ENCODE measurements at places on chromosomes 7 and 10.
A peak's percentile ranks its signal among the peaks of the same experiment; 100 is the strongest.

- DNase-seq, result no peak
Observed at GRCh38 chr7:77826300-77826699, 27.7 kb downstream of the PHTF2 start.

DNA sequence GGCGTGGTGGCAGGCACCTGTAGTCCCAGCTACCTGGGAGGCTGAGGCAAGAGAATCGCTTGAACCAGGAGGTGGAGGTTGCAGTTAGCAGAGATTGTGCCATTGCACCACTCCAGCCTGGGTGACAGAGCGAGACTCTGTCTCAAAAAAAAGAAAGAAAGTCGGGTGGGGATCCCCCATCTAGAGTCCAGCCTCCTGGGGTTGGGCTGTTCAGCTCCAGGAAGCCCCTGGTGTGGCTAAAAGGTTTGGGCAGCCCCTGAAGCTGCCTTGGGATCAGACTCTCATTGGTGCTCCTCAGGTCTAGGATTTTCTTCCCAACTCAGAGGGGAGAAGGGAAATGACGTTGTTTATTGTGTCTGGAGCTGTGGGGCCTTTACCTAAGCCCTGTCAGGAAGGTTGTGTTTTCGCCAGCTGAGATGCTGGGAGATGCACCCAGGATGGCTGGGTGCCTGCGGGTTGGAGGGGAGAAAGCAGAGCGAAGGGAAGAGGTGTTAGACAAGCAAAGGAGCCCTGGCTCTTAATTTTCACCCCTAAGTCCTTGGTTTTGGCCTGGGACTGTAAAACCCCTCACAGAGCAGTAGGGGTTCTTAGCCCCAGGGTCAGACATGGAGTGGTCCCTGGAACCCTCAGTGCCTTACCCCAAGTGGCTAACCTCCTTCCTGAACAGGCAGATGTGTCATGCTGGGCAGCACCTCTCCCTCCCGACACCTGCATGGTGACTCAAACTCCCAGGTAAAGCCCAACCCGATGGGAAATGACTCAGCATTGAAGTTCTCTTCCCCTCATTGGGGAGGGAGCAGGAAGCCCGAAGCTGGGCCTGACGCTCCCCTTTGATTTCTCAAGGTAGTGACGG lies 21.1 kb downstream of the PLAU start:
- no peak for DNase-seq

GRCh38 chr10:3472287-3473051 lies 299.9 kb upstream of the PITRM1 start:
- no peak for DNase-seq

DNA sequence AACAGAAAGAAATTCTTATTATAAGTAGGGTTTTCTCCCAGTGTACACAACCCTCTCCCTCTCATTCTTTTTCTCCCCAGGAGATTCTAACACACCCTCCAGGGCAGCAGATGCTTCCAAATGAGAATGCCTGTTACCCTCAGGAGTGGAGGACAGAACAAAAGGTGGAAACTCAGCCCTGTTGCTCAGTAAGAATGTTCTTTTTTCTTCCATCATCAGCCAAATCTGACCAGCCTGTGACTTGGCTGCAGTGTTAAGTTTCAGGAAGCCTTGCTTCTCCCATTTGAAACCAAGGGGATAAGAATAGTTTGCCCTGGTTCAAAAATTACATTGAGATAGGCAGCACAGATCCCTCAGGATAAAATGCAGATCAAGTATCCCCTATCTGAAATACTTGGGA lies 77.5 kb upstream of the EEPD1 start:
- no peak for DNase-seq

DNA sequence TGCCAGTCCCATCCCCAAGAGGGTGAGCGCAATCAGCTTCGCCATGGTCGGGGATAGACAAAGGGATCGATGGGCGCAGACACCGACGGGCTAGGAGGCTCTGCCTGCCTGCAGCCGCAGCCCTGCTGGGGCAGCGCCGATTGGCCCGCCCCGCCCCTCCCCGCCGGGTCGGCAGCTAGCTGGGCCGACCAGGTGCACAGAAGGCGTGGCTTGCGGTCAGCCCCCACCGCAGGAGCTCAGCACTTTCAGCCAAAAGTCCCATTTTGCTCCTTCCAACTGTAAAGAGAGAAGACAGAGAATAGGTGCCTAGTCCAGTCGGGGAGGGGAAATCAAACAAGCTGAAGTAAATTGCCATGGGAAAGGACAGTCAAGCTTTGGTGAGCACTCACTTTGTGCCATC lies at the start of gene PON1:
PON1 (minus strand) TSS at position 102 of the 400 bp plus-strand sequence; CDS start at position 45, 57 bp downstream.
- no peak for DNase-seq

GRCh38 chr10:50387007-50387731 lies 135.9 kb upstream of the ASAH2 start:
- no peak for DNase-seq

GRCh38 chr7:70142247-70142932 lies 544.1 kb downstream of the AUTS2 start:
- DNase-seq, result no peak

GRCh38 chr7:53095731-53096501 lies 60.5 kb downstream of the POM121L12 start:
- DNase-seq, result no peak

- no peak for DNase-seq
Observed at GRCh38 chr7:75604408-75604807, 112.3 kb downstream of the SPDYE5 start.

DNA sequence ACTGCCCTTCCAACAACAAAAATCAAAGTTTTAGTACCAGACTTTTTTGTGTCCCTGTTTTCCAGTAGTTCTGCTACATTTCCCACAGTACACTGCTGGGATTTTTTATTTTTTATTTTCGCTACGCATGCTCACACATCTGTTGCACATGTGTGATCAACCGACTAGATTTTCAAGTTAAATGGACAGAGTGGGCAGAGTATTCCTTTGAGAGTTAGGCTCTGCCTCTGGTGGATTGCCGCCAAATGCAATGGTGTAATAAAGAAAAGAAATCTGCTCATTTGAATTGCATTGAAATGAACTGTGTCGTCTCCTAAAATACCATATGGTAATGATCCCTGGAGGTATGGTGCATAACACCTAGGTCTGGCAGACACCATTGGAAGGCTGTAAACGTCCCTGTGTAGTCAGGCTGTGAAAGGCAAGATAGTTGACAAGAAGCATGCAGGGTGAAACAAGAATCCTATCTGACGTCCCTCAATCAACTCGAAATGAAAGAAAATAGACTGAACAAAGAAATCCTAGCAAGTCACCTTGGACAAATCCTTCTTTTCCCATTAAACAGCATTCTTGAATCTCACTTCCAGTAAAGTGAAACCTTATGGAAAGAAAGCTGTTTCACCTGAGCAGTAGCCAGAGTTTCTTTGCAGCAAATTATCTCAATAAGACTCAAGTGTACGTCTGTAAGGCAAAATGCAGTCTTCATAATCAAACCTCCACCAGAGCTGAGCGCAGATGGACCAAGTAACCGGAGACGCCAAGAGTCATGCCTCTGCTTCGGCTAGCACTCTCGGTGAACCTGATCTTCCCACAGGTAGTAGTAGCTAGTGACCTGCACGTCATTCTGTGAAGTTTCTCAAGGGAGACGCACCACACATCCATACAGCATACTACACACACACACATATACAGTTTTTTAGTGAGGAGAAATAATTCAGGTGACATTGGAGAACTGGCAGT lies 357.3 kb downstream of the CRPPA start:
- no peak for DNase-seq

- no peak for DNase-seq
Observed at GRCh38 chr7:42262964-42263363, 26.0 kb upstream of the GLI3 start.

DNA sequence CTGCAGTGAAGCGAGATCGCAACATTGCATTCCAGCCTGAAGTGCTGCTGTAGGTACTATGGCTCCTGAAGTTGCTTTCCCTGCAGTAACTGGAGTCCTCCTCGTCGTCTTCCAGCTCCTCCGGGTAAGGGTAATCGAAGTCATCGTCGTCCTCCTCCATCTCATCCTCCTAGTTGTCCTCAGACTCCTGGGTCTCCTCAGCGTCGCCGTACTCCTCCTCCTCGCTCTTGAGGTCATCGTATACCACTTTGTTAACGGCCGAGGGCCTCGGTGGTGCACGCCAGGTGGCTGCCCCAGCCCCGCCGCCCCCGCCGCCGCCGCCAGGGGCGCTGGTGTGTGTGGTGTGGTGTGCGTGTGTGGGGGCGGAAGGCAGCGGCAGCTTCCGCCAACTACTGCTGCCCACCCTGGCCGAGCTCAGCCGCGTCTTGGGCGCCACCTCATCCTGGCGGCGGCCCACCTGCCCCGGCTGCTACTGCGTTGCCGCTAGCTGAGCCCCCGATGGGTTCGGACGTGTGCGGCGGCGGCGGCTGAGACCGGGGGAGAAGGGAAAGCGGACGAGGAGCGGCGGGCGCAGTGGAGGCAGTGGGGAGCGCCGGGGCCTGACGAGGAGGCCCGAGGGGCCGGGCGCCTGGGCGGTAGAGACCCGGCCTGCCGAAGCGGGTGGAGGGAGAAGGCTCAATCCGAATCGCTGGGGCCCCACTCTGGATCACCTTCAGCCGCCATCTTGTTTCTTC lies 11.8 kb upstream of the ACBD5 start:
- DNase-seq, result peak; percentile 82

- no peak for DNase-seq
Observed at GRCh38 chr7:23167691-23168090, 14.2 kb upstream of the NUP42 start.

DNA sequence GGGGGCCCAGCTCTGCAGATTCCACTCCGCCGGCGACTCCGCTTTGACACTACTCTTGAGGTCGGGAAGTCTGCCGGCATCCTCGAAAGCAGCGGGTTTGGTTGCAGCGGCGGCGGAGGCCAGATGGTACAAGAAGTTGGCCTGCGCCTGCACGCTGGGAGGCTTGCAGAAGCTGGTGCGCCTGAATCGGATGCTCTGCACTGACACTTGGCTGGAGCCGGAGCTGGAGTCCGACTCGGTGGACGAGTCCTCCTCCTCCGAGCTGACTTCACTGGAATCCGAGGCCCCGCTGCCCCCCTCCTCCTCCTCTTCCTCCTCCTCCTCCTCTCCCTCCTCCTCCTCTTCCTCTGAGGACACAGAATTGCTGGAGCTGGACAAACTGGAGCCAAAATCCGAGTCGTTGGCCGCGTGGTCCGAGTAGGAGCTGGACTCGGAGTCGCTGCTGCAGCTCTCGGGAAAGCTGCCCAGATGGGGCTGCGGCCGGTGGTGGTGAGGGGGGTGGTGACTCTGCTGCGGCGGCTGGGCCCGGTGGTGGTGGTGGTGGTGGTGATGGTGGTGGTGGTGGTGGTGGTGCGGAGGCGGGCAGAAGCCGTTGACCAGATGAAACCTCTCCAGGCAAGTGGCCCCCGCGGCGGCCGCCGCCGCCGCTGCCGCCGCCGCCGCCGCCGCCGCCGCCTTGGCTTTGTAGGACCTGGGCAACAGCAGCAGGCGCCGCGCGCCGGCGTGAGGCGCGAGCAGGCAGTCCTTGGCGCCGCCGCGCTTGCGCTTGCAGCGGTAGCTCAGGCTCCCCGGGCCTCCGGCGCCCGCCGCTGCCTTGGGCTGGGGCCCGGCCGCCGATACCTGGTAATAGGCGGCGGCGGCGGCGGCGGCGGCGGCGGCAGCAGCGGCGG lies 9.0 kb downstream of the SKIDA1 start:
- peak; percentile 43 for DNase-seq

DNA sequence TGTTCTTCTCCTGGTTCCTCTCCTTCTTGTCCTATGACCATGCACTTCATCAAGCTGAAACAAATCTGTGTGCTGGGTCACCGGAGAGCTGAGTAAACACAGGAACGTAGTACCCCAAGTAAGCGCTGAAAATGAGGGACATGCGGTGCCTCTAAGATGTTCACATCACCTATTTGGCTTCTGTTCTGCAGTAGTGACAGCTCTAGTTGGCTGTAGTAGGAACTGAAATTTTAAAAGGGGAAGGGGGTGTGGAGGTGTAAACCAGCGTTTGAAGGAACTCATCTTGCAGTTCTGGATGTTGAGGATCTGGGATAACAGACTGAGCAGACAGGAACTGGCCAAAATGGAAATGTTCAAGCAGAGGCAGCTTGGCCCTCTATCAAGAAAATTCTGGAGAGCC lies 85.2 kb downstream of the WNT2 start:
- DNase-seq, result no peak

- no peak for DNase-seq
Observed at GRCh38 chr10:8026349-8027259, 27.9 kb upstream of the GATA3 start.

- no peak for DNase-seq
Observed at GRCh38 chr10:124688386-124688785, 55.8 kb downstream of the FAM53B start.

GRCh38 chr10:47412869-47413268 lies 28.8 kb upstream of the ZNF488 start:
- DNase-seq, result no peak

DNA sequence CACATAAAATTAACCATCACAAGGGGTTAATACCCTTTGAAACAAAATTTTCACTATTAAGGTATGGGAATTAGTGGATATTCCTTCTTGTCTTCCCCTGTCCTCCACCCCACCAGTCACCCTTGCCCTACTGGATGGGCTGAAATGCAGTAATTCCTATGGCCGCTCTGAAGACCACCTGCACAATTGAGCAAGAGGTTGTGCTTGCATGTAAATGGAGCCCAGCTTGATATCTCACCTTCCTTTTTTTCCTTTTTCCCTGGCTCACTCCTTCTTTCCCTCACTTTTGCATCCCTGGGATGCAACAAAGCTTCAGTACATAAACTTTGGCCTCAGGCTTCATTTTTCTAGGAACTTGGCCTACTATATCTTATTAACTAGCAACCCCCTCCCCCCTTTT lies 184.6 kb downstream of the SNX10 start:
- DNase-seq, result no peak

DNA sequence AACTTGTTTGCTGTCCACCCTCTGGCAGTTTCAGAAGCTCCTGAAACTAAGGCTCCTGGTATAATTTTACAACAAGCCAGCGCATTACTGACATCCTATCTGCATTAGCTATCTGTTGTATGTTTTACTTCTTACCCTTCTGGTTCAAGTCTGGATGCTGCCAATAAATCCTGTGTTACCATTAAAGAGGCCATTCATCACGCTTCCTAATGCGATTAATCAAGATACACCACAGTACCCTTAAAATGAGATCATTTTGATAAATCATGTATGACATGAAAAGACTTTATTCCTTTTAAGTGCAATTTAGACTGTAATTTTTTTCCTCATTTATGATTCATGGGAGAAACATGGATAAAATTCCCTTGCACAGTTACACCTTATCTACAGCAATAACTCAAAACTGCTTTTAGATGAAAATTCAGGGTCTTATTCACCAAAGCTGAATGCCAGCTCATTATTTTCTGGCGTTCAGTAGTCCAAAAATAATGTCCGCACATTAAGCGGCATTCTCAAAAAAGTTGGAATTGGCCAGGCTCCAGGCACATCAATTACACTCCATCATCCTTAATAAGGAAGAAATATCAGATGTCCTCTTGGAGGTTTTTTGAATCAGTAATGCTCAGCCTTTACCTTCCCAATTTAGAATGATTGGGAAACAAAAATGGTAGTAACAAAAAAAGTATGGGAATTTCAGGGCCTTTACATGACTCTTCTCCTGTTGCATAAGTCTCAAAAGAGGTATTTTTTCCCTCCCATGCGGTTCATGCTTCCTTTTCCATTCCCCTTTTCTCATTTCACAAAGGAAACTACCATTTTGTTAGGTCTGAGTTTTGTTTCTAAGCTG lies 878.5 kb downstream of the LRMDA start:
- DNase-seq, result no peak

Data from naive B cell (primary cell).